ENCODE measurements at places on chromosomes 5 and 9.
A peak's percentile ranks its signal among the peaks of the same experiment; 100 is the strongest.

DNA sequence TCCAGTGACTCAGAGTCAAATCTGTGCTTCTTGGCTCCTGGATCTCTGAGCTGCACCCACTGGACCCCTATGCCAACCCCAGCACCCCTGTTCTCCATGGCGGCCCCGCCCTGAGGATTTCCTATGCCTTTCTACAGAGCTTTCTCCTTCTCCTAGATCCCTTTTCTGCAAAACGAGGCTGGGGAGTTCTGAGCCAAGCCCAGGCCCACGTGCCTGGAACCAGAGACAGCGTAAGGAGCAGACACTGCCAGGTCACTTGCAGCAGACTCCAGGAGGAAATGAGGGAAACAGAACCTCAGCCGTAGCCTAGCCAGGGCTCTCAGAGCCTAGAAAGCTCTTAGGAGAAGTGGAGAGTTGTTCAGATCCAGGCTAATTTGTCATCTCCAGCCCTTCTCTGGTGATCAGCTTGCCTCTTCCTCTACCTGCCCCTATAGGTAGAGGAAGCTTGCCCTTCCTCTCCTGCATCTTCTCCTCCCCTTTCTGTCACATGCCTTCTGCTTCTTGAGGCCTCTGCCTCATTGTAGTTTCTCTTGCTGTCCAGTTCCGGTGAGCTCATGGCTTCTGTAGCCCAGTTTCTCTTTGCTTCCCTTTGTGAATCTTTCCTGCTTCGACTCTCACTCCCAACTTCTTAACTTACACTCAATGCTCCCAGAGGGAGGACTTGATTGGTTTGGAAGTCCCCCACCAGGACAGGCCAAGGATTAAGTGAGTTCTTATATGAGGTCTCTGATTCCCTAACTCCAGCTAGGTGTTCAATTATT, 163.4 kb downstream of the RGS3 start:
- DNase-seq: no peak

GRCh38 chr5:165805756-165806155, 2300.3 kb downstream of the MAT2B start:
- DNase-seq: no peak

DNA sequence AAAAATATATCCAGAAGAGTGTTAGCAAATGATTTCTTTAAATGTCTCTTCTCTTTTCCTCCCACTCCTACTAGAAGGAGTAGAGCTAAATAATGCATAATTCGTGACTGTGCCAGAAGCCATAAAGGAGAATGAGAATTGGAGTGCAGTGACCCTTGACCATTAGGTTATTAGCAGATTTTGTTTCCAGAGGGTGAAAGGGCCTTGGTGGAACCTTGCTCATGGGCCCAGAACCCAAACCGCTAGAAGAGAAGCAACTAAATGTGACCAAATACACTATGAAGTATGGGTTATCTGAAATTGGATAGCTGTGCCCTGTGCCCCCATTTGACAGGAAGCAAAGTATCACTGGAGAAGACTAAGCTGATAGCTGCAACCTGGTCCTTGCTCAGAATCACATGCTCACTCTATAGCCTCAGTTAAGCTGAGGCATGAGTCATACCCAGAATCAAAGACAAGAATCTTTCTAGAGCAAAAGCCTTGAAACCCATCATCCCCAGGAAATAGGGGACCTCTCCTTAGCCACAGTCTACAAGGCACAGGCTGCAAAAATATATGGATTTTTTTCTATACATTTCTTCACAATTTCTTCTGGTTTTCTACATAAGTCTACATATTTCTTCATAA, 36.3 kb downstream of the CAPSL start:
- no peak for DNase-seq

- no peak for DNase-seq
These were observed 602.1 kb downstream of the TAF11L14 start for GRCh38 chr5:18236386-18236785.

GRCh38 chr9:130346431-130346830, 80.9 kb downstream of the HMCN2 start:
- no peak for DNase-seq

DNA sequence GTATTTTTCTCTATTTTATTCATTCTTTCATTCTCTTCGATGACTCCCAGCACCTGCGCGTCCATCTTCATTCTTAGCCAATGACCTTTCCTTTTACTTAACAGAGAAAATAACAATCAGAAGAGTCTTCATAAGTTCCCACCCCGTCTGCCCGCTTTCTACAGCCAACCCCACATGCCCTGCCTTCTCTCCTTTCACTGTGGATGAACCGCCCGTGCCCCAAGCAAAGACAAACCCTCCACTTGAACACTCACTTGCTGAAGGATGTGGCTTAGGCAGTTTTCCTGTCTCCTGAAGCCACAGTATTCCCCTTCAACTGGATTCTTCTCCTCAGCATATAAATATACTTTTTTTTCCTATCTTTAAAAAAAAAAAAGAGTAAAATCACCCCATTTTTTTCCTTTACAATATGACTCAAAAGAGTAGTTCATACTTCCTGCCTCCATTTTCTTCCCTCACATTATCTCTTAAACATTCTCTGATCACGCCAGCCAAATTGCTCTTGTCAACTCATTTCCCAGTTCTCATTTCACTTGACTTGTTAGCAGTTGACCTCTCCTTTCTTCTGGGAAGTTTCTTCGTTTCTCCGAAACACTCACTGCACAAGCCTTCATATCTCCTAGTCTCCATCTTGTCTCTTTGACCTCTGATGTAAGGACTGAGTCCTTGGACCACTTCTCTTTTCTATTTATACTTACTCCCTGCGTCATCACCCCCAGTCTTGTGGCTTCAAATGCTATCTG, 11.1 kb downstream of the NIPSNAP3B start:
- DNase-seq: peak; percentile 61

All from GDM1 (cell line).